ENCODE measurements at places on chromosomes 12 and 14.

- no peak for DNase-seq
Observed at GRCh38 chr14:71130491-71131179, 223.4 kb downstream of the PCNX1 start.

DNA sequence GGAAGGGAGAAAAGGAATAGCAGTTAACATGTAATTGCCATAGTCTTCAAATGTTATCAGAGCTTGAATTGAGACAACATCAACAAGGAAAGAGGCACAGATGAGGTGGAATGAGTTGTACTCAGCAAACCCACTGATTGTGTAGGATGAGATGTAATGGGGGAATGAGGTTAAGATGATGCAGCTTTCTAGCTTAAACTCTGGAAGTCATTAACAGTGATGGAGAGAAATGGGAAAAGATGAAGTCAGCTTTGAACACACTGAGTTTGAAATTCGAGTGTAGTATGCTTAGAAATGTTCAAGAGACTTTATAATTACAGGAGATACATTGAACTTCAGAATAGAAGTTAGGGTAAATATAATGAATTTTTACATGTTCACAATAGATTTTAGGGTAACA is 106.9 kb downstream of the PRKD1 start:
- DNase-seq = no peak

DNA sequence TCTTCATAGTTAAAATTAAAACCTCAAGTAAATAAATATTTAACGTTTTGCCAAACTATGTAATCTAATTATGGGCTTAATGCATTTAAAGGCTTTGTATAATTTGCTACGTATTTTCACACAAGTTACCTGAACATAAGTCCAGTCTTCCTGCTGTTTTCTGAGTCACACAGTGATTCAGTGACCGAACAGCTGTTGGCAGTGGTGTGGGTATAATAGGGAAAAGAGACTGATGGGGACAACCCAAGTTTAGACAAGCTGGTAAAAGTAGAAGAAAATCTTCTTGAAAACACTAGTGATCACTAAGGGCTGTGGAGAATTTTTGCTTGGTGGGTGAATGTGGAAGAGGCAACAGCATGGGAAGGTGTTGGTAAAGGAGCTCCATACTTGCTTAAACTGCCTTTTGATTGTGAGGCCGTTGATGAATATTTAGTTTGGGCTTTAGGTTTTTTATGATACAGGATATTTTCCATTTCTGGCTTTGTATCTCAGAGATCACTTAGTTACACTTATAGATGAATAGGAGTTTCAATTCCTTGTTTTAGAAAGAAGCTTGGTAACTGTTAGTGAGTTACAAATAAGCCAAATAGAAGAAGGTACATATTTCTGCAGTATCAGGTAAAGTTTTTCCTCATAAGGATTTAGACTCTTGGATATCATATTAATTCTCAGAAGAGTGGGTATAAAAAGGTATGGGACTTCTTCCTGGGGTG is 23.9 kb downstream of the LRRK2 start:
- DNase-seq = no peak

DNA sequence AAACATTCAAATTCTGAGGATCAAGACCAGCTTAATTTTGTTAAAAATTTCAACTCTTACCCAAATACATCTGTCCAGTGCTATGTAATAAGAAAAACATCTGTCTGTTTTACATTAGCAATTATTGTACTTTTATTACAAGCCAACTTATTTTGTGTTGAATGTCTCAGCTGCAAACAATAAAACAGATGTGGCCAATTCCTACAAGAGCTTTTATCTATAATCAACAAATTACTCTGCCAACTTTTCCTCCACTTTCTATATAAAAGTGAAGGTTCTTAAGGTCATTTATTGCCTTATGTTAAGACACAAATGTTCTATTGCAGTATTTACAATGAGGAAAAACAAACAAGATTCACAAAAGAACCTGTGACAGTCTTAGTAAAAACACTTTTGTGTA is 72.7 kb downstream of the NOVA1 start:
- DNase-seq = no peak

GRCh38 chr14:51566831-51567582 is 84.7 kb upstream of the FRMD6 start:
- no peak for DNase-seq

DNA sequence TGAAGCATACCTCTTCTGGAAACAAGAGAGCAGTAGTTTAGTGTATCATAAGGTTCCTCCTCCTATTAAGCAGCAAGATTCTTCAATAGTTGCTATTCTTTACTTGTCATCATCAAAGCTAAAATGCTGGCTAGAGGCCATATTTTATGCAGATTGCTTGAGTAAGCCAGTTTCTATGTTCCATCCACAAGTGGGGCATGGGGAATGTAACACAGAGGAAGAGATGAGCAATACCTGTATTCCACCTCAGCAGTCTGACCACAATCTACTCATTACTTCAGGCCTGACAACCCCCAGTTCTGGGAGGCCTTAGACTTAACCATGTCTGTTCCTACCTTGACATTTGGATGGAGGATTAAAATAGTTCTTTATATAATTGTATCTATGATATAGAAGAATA is 423.6 kb downstream of the BTG1 start:
- peak; percentile 2 for DNase-seq
